Cortex of kidney (tissue), 1 donor: ENCODE measurements at places on chromosomes 11 and 22.

GRCh38 chr11:69352715-69353319 lies 58.9 kb downstream of the MYEOV start:
- no peak for DNase-seq

DNA sequence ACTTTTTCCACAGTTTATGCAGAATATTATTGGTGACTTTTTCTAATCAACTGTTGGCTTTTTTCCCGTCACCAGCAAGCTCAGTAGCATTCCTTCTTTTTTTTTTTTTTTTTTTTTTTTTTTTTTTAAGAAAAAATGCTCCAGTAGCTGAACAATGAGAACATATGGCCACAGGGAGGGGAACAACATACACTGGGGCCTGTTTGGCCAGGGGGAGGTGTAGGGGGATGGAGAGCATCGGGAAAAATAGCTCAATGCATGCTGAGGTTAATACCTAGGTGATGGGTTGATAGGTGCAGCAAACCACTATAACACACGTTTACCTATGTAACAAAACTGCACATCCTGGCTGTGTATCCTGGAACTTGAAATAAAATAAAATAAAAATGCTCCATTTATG lies 82.5 kb downstream of the ARHGAP42 start:
- DNase-seq, result no peak

GRCh38 chr11:32643526-32643925 lies 59.9 kb downstream of the EIF3M start:
- no peak for DNase-seq

DNA sequence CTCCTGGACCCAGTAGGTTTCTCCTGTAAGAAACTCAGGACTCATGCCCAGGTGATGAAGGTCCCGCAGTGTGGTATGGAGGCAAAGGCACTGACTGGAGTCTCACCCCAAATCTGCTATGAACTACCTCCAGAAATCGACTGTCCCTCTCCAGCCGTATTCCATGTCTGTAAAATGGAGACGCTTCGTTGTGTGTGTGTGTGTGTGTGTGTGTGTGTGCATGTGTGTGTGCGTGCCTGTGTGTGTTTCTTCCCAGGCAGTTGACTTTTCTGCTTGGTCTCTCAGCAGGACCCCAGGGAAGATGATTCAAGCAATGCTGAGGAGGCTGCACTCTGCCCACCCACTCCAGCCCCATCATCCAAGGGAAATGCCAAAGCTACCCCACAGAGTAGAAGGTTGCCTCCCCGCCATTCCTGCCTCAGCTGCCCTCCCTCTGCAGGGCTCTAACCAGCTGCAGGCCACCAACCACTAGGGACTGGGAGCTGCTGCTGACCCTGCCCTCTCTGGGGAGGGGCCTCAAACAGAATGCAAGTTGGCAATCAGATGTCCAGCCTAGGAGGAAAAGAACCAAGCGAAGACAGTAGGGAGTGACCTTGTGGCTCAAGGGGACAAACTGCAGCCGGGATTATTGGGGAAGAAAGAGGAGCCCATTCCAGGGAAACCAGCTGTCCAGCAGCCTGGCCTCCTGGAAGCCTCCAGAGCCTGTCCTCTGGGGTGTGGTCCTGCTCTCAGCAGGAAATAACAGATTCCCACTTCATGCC lies 56.2 kb downstream of the SLC22A12 start:
- no peak for DNase-seq

DNA sequence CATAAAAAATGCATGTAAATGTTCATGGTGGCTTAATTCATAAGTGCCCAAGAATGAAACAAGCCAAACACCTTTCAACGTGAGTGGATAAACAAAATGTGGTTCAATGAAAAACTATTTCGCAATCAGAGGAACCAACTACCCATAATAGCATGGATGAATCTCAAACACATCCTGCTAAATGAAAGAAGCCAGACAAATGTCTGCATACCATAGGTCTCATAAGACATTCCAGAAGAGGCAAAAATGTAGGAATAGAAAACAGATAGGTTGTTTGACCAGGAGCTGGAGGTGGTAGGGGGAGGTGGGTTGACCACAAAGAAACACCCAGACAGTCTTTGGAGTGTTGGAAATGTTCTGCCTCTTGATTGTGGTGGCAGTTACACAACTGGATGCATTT lies 13.2 kb upstream of the OSBPL5 start:
- no peak for DNase-seq

DNA sequence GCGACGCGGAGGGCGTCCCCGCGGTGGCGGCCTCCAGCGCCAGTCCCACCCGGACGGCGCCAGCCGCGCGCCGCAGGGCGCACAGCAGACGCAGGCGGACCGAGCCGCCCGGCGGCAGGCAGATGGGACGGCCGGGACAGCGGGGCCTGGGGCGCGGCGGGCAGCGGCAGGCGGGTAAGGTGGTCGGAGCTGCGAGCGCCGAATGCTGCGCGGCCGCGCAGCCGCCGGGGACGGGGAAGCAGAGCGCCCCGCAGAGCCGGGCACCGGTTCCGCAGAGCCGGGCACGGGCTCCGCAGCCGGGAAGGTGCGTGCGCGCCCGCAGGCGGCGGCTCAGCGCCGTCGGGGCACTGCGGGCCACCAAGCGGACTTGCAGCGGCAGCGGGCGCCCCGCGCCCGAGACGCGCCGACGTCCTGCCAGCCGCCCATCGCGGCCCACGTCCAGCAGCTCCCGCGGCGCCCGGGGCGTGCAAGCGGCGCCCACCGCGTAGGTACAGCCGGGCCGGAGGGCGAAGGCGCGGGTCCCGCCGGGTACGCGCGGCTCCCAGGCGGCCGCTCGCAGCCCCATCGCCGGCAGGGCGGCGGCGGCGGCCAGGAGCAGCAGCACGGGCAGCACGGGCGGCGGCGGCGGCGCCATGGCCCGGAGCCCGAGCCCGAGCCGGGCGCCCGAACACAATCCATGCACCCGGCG lies 739 bp downstream of the CELSR1 start:
- no peak for DNase-seq

- no peak for DNase-seq
These were observed 195.9 kb downstream of the DSCAML1 start for GRCh38 chr11:117601006-117601708.

GRCh38 chr11:32304521-32304920 lies 130.8 kb downstream of the WT1 start:
- no peak for DNase-seq

- no peak for DNase-seq
These were observed 24.8 kb downstream of the PTPRJ start for GRCh38 chr11:48005136-48005535.

DNA sequence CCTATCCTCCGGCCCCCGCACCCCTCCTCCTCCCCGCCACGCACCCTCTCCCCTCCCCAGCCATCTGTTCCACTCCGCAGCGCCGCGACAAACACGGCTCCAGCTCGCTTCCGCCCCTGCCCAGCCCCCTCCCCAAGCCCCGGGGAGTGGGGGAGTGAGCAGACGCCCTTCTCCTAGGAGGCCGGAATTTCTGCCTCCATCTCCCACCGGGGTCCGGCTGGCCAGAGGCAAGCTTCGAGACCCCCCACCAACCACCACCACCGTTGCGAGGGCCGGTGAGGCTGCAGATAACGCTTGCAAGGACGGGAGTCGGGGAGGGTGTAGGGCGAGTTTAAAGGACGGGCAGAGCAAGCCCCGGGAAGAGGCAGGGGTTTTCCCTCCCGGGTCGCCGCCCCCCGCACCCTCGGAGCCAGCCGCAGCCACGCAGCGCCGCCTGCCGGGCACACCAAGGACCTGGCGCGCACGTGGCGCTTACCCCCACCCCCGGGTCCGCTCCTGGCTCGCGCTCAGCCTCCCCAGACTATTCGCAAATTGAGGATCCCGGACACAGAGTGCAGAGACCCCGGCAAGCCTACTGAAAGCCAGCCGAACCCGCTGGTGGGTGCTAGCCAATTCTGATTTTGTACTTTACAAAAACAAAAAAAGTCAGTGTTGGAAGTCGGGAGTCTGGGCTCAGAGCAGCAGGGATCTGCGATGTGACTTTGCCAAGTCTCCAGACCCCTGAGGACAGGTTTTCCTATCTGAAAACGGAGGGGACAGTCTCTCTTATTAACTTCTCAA lies 22.6 kb downstream of the RTN4RL2 start:
- DNase-seq, result no peak

- no peak for DNase-seq
These were observed 699 bp downstream of the AIFM3 start for GRCh38 chr22:20967697-20968211.

- DNase-seq, result no peak
These were observed 54.2 kb downstream of the SLC25A17 start for GRCh38 chr22:40764763-40765441.

GRCh38 chr11:131980199-131980598 lies 609.8 kb downstream of the NTM start:
- no peak for DNase-seq

DNA sequence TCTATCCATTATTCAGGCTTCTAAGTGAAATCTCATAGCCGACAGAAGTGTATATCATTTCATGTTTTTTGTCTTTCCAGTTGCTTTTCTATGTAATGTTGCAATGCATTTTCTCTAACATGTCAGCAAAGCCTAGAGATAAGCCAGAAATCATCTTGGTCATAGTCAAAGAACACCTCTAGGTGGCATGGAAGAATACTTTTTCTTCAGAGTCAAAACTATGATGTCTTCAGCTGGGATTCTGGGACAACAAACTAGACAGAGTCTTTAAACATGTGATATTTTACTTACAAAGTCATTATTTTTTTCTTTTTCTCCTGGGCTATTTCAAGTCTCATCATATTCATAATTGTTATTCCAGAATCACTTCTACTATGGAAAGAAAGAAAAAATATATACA lies 4.4 kb downstream of the GAS2 start:
- no peak for DNase-seq

GRCh38 chr22:36360871-36361383 lies 26.8 kb downstream of the MYH9 start:
- no peak for DNase-seq

- DNase-seq, result no peak
These were observed 16.9 kb upstream of the IPO7 start for GRCh38 chr11:9367551-9367950.

DNA sequence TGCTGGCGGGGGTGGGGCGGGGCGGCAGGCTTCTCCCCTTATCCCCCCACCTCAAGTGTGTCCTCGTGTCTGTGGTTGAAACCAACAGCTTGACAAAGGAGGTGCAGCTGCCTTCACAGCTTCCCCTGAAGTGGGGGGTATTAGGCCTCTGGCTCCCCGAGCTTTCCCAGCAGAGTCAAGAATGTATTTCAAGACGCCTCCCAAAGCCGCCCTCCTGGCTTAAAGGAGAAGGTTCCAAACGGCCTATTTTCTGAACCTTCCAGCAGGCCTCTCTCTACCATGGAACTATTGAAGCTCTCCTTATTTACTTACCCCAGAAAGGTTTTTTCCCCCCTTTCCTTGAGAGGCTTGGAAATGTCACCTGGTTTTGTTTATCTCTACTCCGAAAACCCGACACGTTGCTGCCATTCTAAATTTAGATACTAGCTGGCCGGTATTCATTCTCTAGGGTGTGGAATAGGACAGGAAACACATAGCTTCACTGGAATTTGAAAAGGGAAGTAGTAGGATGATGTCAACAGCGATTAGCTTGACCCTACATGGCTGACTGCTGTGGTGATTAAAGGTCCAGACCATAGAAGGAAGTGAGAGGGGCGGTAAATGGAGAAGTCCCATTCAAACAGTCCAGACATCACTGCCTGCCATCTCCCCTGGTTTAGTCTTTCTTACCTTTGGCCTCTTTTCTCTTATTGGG lies 671 bp upstream of the PICALM start:
- DNase-seq, result no peak

DNA sequence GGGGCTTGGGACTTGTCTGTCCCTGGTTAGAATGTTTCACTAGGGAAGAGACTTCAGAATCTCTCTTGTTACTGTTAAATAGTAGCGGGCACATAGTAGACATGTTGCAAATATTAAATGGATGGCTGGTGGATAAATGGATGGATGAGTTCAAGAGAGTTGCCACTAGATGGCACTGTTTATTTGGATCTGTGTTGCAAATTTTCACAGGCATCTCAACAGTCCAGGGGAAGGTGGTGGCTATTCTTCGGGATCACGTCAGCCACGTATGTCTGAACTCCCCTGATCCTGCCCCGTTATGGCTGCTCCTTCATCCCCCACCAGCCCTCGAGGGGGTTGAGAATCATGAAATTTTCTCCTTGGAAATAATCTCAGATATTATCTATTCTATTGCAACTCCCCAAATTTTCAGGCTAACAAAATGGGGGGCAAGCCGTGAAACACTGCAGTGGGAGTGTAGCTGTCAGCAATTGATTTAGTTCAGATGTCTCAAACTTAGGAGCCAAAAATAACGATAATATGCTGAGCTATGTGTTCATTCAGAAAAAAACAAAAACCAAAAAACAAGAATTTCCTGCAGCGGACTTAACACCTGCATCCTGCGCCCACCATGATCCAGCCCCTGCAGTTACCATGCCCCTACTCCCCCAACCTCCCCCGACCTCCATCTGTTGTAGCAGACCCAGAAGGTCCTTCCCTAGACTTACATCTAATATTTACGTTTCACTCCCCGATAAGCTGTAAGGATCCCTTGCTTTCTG lies 29.1 kb upstream of the BIRC3 start:
- no peak for DNase-seq

GRCh38 chr11:65851083-65851579 lies 6.8 kb downstream of the CFL1 start:
- DNase-seq, result no peak

DNA sequence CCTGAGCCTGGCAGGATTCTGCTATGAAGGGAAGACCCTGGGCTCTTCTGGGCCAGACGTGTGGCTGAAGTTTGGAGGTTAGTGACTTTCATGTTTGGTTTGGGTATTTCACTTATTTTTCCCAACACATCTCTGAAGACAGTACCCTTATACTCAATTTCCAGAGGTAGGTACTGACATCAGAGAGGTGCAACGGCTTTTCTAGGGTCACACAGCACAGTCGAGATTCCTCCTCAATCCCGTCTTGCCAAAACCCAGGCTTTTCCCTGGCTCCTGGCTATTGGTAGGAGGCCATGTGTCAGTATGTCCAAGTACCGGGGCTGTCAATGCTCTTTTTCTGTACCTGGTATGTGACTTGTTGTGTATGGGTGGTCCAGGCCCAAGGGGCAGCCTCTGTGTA lies 6.1 kb upstream of the PMM1 start:
- DNase-seq, result no peak

- no peak for DNase-seq
These were observed 3.8 kb upstream of the MMP27 start for GRCh38 chr11:102709201-102709945.
